ENCODE measurements at places on chromosomes 6 and 20.

DNA sequence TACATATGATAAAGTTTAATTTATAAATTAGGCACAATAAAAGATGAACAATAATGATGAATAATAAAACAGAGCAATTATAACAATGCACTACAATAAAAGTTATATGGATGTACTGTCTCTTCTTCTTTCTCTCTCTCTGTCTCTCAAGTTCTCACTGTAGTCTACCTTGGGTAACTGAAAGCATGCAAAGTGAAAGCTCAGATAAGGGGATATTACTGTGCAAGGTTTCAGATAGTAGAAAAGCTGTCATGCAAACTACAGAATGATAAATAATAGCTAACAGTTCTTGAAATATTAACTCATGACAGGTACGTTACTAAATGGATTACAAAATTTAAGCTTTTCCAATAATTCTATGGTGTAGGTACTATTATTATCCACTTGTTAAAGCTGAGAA lies 311.9 kb upstream of the PRDM1 start:
- DNase-seq: no peak

DNA sequence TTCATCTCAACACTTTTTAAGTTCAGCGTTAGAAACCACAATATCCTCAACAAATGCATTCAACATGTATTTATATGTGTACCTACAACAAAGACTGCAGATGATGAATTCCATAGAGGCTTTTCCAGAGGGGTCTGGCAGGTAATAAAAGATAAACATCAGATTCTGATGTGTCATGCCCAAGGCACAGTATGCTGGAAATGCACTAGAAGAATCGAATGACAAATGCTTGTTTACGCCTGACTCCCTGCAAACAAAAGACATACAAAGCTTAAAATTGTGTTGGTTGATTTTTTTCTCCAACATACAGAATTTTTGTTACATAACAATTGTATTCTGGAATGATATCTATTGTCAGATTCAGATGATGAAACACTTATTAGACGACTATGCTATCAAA lies at the start of gene LGSN:
LGSN (minus strand) TSS at position 45 of the 400 bp plus-strand sequence; CDS start at position 5, 40 bp downstream.
- DNase-seq: no peak

DNA sequence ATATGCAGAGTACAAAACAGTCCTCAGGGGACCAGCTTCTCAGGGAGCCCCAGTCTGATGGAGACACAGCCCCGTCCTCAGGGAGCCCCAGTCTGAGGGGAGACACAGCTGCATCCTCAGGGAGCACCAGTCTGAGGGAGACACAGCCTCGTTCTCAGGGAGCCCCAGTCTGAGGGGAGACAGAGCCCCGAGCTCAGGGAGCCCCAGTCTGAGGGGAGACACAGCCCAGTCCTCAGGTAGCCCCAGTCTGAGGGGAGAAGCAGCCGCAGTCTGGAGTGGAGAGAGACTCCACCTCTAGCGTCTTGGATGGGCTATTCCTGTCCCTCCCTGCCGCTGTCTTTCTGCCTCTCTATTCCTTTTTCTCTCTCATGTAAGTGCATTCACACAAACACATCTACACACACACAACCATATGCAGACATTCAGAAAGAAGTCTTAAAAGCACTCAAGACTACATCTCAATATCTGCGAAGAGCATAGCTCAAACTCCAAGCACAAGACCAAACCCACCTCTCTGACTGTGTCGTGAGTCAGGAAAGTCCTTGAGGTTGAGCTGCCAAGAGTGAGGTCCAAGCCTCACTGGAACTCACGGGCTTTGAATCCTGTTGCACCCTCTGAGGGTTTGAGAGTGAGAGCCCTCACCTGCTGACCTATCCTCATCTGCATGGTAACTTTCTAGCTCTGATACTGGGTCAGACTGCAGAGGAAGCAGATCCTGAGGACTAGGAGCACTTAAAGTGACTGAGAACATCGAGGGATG lies 53.1 kb upstream of the SAYSD1 start:
- DNase-seq: no peak

DNA sequence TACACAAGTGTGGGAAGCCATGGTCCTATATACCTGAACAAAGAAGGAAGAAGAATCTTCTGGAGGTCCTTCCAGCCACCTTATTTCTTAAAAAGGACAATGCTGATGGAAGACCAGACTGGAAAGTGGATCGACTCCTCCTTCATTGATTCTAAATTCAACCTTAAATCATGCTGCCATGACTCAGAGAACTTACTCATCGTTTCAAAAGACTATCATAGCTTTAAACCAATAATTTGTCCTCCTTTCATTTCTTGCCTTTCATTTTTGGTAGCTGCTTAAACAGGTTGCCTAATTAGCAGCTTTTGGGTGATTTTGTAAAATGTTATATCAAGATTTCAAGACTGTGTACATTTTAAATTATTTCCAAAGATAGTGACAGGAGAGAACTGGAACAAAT lies 60.8 kb downstream of the RTN4IP1 start:
- DNase-seq: no peak

- no peak for DNase-seq
These were observed 188.9 kb downstream of the KCNQ5 start for GRCh38 chr6:72810571-72811280.

- no peak for DNase-seq
These were observed 122.8 kb downstream of the UST start for GRCh38 chr6:148869585-148869984.

GRCh38 chr6:122861594-122861993 lies 72.5 kb downstream of the SMPDL3A start:
- no peak for DNase-seq

DNA sequence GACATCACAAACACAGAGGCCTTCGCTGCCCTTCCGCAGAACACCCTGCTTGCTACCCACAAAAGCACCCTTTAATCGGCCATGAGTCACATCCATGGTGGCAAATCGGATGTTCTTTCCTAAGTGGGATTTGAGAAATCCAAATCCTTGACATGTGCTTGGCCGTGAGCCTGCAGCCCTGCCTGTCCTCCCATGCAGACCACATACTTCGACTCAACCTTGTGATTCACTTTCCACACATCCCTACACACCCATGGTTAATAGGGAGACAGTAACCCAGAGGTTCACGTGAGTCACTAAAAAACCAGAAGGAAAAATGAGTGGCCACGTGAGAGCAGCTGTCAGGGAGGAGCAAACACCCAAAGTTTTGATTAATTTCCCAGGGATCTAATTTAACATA lies 19.4 kb downstream of the RAMACL start:
- DNase-seq: no peak

- DNase-seq: no peak
These were observed 126.2 kb downstream of the IPCEF1 start for GRCh38 chr6:154230393-154230792.

DNA sequence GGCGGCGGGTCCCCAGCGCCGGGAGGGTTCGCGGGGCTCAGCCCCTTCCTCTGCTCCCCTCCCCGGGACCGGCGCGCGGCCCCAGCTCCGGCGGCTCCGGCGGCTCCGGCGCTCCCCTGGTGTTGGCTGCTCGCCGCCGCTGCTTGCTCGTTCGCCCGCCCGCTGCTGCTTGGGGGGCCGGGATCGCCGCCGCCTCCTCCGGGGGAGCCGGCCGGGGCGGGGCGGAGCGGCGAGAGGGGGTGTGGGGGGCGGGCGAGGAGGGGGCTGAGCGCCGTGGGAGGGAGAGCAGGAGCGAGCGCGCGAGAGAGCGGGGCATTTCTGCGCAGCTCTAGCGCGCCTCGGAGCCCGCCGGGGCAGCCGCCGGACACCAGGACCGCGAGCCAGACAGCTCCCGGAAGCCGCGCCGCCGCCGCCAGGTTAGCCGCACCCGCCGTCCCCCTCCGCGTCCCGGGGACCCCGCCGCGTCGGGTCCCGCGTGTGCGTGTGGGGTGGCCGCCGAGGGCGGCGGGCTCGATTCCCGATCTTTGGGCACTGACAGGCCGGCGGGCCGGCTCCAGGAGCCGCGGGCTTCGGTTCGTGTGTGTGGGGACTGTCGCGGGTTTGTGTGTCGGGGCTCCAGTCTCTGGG lies 62.0 kb upstream of the EPB41L1 start:
- no peak for DNase-seq

DNA sequence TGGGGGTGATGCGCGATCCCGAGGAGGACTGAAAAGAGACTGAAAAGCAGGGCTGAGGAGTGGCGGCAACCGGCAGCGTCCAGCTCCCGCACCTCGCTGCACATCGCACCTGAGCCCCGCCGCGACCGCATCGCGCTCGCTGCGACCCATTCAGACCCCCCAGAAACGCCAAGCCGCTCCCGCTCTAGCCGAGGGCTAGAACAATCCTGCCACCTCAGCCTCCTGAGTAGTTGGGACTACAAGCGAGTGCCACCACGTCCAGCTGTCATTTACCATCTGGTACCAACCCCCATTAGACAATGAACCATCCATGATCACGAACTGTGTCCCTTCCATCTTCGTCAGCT lies 33.2 kb downstream of the HLA-A start:
- DNase-seq: no peak

GRCh38 chr6:150254770-150255169 lies 111.9 kb downstream of the PPP1R14C start:
- no peak for DNase-seq

GRCh38 chr20:61057443-61058121 lies 194.5 kb upstream of the CDH4 start:
- no peak for DNase-seq

GRCh38 chr6:1715336-1715735 lies 105.6 kb downstream of the FOXC1 start:
- no peak for DNase-seq

- DNase-seq: no peak
These were observed 97.2 kb downstream of the TMEM242 start for GRCh38 chr6:157226026-157226625.

GRCh38 chr6:33963136-33963750 lies 159.4 kb upstream of the MLN start:
- DNase-seq: no peak

- no peak for DNase-seq
These were observed 84.8 kb downstream of the TRERF1 start for GRCh38 chr6:42366999-42367352.

DNA sequence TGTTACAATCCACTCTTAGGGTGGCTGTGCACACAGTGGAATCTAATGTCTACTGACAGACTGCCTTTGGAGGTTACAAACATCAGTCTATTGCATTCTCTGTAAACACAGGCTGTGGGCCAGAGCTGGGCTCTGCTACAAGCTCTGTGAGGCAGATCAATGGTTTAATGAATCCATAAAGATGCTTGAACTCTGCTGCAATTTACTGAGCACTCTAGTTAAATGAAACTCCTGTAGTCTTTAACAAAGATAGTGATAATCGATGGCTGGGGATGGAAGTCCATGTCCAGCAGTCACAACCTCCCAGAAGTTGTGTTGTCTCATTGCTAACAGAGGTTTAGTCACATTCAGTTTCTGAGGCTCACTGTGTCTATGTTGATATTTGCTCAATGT lies 50.5 kb downstream of the SOBP start:
- no peak for DNase-seq

Data from stimulated activated CD8-positive, alpha-beta memory T cell treated with anti-CD3 and anti-CD28 coated beads, Interleukin-4, amount 100 ng/mL, for 4 hours (primary cell).